ENCODE measurements at places on chromosomes 1 and 21. TPM values are rescaled to one million over a fixed set of nuclear protein-coding genes. Genes with fewer than 3 reads are reported as not detected.
A peak's percentile ranks its signal among the peaks of the same experiment; 100 is the strongest.

DNA sequence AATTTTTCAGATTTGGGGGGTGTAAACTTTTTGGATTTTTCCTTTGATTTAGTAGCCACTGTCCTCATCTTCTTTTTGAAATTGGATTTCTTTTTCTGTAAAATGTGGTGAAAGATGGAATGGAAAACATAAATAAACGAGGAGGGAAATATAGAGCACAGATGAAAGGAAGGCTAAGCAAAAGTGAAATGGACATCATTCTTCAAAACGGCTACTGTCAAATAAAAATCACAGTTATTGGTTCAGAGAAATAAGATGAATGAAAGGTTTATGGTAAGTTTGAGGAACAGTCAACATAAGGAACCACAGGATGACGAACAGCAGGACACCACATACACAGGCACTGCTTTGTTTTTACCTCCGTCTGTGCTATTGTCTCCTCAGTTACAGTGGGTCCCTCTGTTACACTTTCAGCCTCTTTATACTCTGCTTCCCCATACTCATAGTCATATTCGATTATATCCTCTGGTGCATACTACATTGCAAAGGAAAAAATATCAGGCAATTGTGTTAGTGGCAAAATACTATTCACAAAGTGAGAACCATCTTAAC, 82.4 kb downstream of the COL11A1 start:
- DNase-seq, result no peak

The SYT6 gene
- total RNA-seq, result not detected

DNA sequence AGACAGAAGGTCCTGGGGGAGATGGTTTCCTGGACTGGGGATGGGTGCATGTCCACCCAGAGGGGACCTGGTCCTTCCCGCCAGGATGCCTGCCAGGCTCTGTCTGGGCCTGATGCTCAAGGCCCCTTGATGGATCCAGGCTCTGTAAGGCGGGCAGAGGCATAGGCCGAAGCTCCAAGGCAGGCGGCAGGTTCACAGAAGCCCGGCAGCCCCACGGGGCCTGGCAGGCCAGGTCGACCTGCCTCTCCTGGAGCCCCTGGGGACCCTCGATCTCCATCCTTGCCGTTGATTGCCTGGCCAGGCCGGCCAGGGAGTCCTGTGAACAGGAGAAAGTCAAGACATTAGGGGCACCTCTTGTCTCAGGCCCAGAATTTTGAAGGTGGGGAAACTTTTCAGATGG, 16.0 kb downstream of the COL9A2 start:
- no peak for DNase-seq

DNA sequence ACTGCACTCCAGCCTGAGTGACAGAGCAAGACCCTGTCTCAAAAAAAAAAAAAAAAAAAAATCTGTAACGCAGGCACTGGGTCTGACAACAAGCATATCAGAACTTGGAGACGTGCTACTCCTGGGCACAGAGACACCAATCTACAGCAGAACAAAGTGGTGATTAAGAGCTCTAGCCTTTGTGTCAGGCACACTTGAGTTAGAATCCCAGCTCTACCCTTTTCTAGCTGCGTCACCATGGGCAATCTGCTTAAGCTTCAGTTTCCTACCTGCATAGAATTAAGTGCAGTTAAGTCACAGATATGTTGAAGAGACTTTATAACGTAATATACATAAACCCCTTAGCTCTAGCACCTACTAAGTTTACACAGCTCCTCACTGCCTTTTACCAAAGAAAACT, 3.4 kb upstream of the CDCA8 start:
- DNase-seq, result no peak

GRCh38 chr1:216566641-216567205, 143.5 kb upstream of the USH2A start:
- DNase-seq, result peak; percentile 64

GRCh38 chr1:214550013-214550856, 1.2 kb downstream of the PTPN14 start:
- DNase-seq, result peak; percentile 56

The LRRC38 gene
- total RNA-seq, result not detected

DNA sequence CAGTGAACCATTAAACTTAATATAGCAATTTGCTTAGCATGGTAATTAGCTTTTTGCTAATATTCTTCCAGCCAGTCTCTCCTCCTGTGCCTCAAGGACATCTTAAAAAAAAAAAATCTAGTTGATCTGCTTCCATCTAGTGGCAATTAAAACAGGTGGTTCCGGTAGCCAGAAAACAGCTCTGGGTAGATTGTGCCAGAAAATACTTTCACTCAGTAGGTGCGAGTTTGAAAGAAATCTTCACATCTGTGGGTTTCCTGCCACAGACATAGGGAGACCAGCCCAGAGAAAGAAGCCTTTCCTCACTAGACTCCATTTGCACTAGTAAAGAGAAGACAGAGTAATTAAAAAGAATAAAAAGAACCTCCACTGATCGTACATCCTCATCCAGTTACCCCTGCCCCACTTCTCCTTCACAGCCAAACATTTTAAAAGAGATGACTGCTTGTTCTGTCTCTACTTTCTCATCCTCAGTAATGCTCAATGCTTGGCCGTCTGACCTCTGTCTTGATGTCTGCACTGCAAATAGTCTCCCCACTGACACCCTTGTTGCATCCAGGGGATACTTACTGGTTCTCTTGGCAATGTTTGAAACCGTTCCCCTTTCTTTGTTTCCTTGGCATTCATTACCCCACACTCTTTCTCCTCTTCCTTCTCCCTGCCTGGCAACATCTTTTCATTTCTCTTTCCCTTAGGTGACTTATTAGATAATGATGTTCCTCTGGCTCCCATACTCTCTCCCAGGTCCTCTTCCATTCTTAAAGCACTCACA, 16.9 kb downstream of the SELL start:
- no peak for DNase-seq

DNA sequence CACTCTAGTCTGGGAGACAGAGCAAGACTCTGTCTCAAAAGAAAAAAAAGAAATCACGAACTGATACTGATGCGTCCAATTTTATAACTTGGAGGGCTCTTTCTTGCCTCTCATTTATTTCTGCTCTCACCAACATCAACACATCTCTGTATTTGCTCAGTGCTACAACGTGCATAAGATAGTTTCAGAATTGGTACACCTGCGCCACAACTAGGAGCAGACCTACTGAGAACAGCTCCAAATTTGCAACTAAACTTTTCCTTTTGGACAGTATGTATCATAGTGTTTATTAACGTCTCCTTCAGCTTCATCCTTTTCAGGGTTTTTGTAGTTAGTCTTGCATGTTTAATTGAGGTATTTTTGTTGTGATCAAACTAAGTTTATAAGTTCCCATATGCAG, 27.7 kb downstream of the TRAPPC10 start:
- DNase-seq, result no peak

DNA sequence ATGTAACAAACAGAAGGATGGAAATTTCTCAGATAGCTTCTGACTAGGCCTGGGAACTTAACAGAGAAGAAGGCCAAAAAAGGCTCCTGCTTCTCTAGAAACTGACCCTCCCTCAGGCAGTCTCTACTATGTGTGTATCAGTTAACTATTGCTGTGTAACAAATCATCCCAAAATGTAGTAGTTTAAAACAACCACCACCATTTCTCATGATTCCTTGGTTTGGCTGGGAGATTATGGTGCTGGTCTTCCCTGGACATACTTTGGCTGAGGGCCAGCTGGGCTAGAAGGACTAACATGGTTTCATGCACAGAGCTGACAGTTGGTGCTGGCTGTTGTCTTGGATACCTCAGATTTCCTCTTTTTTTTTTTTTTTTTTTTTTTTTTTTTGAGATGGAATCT, 26.2 kb upstream of the CNN3 start:
- DNase-seq, result no peak

DNA sequence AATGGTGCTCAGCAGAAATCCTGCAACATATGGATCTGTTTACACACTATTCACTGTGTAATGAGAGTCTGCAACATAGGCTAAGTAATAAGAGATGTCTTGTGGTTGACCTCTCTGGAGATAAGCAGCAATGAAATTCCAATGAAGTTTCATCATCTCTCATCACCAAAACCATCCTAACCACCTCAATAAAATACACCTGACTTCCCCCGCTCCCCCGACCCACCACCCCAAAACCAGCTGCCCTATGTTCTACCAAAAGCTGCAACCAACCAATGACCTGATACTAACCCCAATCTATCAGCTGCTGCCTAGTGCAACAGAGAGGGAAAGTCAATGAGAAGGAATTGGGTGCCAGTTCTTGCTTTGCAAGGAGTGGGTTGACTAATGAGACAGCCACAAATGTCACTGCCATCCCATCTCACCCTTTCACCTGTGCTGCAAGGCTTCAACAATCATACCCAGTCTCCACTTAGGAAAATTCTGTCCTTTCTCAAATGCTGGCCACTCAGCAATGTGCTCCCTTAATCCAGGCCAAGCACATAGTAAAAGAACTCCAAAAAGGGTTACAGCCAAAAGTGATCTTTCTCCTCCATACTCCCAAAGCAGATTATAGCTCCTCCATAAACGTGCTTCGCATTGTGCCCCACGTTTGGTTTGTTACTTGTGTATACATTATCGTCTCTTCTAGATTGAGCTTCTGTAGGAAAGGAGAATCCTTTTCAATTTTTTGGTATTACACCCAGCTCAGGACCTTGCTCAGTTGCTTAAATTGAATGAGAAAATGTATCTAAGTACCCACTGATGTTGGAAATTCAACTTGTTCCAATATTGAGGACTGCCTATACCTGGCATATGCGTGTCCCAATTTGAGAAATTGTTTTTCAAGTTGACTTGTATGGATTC, 29.0 kb downstream of the MRPL39 start:
- DNase-seq, result no peak

- peak; percentile 38 for DNase-seq
Measured at GRCh38 chr1:180136331-180136967, 18.2 kb upstream of the QSOX1 start.

- DNase-seq, result peak; percentile 16
Measured at GRCh38 chr1:34125721-34126380, 39.2 kb downstream of the CSMD2 start.

The KAZN gene
- total RNA-seq, result 5.0 TPM

The CR1 gene
- not detected for total RNA-seq

The ZBED6 gene
- total RNA-seq, result 12.7 TPM

The ELF3 gene
- 0.17 TPM for total RNA-seq

- DNase-seq, result no peak
Measured at GRCh38 chr1:44602634-44603628, 71.3 kb downstream of the TMEM53 start.

- DNase-seq, result no peak
Measured at GRCh38 chr21:17105932-17106331, 406.9 kb upstream of the CXADR start.

DNA sequence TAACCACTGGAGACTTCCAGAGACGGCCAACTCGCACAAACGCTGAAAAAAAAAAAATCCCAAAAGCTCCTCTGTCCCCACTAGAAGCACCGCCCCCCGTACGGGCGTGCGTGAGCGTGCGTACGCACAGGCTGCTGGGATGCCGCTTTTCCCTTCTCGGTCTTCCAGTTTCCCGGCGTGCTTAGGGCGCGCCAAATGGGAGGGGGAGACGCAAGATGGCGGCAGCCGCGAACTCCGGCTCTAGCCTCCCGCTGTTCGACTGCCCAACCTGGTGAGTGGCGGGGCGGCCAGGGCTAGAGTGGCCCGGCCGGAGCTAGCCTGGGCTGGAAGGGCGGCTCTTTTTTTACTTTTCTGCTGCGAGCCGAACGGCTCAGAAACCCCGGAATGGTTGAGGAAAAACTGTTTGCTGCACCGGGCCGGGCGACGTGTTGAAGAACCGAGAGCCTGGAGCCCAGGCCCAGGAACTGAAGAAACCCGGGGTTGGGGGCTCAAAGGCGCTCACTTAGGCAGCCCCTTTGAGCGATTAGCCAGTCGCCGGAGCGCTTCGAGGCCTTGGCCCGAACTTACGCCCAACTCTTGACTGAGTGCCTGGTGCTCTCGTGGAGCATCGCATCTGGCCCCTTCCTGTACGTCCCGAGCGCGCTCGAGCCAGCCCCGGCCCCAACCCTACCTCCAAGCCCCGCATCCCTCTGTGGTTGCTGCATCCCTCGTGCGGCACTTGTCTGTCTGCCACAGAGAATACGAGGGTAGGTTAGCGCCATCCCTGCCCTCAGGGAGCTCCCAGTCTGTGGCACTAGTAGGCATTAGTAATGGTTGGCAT, at the start of gene PPP1R8:
PPP1R8 (plus strand) TSS at position 162 of the 820 bp plus-strand sequence; CDS start at position 216, 54 bp downstream.
- peak; percentile 95 for DNase-seq

- DNase-seq, result no peak
Measured at GRCh38 chr1:119811985-119812557, 811 bp upstream of the REG4 start.

- no peak for DNase-seq
Measured at GRCh38 chr1:111831153-111831552, 75.5 kb downstream of the DDX20 start.

GRCh38 chr1:218711884-218712674, 366.9 kb downstream of the TGFB2 start:
- DNase-seq, result peak; percentile 83

The OR2L3 gene
- total RNA-seq, result not detected
